ENCODE measurements at places on chromosomes 2 and 18. TPM values are rescaled to one million over a fixed set of nuclear protein-coding genes. Genes with fewer than 3 reads are reported as not detected.

DNA sequence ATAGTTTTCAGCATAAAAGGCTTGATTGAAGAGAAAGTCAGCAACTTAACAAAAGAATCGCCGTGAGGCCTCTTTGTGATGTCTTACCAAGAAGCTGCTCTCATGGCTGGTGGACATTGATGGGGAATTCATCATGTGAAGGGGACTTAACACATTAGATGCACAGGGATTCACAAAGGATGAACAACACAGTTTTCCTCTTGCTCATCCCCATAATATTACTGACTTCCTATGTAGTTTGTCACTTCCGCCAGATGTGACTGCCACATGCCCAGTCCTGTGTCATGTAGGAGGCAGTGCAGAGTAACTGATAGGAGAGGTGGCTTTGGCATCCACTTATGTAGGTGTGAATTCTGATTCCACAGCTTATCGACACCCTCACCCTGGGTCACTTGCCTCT is 232.6 kb upstream of the LYPD1 start:
- DNase-seq = no peak

DNA sequence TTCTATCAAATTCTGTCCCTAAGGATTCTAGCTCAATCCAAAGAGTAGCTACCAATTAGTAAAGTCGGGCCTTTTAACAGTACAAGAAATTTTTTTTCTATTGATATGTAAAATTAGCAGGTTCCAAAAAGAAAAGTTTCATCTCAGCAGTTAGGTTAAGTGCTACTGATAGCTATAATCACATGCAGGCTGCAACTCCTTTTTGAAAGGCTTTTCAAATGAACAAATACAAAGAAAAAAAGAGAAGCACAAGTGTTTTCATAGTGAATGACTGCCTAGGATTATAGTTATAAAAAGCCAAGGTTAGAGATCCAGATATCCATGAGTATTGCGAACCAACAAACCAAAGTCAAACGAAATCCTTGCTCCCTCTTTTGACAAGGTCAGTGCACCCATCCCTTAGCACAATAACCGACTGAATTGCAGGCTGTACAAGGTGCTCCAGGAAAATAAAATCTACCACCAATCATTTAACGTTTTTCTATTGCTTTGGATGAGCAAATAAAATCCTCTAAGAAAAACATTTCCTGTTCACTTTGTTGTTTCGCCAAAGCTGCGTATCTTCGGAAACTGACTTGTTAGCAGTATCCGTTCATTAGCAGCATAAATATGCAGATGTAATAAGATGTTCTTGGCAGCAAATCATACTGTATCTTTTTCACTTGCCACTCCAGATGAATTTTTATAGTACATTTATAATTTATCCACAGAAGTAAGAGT is 100.2 kb downstream of the SRBD1 start:
- peak; percentile 61 for DNase-seq

- no peak for DNase-seq
Observed at GRCh38 chr2:63840081-63840784, 1.5 kb upstream of the UGP2 start.

DNA sequence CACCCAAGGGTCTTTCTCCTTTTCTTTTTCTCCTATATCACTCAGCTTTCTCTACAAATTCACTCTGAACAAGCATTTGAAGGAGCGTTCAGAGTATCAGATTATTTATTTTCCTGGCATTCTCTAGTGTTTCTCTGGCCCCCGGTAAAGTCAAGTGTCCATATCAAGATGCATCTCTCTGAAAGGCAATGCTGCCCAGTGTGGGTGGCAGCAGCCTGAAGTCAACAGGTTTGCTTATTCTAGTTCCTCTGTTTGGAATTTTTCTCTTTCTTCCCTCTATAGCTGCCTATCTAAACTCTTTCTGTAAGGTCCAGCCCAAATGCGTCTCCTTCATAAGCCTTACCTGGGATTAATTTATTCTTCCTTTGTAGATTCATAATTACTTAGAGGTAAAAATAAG is 526.2 kb upstream of the TNP1 start:
- no peak for DNase-seq

DNA sequence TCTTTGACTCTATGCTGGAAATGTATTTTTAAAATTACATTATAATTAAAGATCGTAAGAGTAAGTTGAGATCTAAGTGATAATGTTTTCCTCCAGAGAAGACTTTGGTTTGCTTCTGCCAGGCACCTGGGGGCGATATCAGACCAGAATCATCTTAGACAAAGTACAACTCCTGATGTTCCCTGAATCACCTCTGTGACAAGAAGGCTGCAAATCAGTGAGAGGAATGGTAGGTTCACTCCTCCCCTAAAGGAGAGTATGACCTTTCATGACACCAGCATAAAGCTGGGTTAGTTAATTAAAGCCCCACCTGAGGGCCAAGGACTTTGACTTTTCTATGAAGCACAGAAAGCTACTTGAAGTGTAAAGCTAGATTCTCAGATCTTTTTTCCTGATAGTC is 114.4 kb upstream of the DTNA start:
- peak; percentile 25 for DNase-seq

GRCh38 chr2:235077046-235077445 is 125.2 kb downstream of the SH3BP4 start:
- DNase-seq = peak; percentile 51

DNA sequence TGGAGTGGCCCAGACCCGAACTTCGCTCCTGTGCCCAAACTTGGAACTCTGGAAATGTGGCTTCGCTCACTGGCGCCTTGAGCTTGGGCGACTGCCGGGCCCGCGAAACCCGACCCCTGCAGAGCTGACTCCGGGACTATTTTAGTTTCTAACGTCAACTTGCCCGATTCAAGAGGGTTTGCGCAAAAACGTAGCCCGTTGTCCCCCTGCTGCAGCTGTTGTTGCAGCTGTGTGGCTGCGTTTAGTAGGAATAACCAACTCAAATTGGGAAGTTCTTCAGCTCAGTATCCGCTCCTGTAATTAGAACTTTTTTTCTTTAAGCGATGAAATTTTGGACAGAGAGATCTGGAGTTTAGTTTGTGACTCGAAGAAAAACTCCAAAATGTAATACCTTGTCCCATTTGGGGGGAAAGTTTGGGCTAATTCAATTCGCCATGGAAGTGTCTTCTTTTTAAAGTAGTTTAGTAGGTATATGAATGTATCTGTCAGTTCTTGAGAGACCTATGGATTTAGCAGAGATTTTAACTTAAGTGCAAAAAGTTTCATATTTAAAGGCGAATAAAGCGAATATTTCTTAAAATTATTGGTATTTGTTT is 559 bp downstream of the MYL12A start:
- DNase-seq = peak; percentile 64

- DNase-seq = no peak
Observed at GRCh38 chr2:96703021-96703751, 36.7 kb downstream of the LMAN2L start.

- DNase-seq = no peak
Observed at GRCh38 chr2:136750065-136750464, 15.3 kb upstream of the THSD7B start.

- no peak for DNase-seq
Observed at GRCh38 chr2:207655000-207655399, 29.8 kb upstream of the METTL21A start.

DNA sequence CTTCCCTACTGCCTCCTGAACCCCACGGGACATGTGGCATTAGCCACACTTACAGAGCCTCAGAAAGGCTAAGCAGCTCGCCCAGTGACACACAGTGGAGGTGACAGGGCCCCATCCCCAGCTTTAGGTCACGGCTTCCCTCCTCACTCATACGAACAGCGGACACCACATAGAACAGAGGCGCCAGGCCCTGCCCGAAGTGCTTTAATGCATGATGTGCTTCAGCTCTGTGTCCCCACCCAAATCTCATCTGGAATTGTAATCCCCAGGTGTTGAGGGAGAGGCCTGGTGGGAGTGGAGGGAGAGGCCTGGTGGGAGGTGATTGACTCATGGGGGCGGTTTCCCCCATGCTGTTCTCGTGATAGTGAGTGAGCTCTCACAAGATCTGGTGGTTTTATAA is 135.3 kb downstream of the PTGR3 start:
- DNase-seq = no peak

DNA sequence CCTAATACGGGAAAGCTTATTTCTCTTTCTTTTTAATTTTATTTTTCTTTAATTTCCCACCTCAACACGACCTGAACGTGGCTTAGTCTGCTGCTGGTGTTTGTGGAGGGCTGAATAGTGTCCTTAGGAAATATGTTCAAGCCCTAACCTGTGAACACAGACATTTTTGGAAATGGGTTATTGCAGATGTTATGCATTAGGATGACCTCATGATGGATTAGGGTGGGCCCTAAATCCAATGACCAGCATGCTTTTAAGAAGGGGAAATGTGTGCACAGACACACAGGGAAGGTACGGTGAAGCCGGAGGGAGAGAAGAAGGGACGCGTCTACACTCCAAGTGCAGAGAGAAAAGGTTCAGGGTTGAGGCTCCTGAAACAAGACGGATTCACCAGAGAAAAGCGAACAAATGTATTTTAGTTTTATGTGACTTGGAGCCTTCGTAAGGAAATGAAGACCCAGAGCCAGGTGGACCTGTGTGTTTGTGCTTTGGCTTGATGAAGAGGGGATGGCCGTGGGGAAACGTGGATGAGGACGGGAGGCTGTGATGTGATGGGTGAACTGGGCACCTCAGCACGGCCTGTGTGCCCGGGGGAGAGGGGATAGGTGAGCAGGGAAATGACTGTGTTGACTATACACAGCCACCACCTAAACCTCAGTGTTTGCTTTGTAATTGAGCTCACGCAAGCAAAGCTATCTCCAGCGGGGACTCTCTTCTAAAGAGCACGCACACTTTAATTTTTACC is 37.5 kb downstream of the RTP5 start:
- no peak for DNase-seq

- DNase-seq = peak; percentile 40
Observed at GRCh38 chr2:26008851-26009566, 24.9 kb upstream of the RAB10 start.

DNA sequence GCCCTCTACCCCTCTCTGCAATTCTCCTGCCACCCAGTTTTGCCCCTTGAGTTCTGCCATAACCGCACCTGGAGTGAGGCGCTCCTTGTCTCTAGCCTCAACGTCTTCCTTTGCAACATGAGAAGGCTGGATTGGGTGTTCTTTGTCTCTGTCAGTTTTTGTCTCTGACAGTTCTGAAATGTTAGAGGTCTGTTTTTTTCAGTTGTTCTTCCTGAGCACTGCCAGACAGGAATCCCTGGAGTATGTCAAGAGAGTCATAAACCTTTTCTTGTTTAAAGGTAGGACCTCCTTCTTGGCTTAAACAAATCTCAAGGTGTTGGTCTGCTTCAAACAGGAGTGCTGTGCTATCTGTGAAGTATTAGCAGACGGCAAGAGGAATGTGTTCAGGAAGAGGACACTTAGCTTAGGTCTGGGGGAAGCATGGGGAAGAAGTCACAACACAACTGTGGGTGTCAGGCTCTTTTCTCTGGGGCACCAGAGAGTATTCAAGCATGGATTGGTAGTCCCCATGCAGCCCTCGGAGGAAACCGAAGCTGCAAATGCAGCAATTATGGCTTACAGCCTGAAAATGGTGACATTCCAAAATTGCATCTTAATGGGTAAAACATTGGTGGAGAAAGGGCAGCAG is 32.3 kb downstream of the AFF3 start:
- DNase-seq = no peak

GRCh38 chr2:240602266-240603050 is 15.9 kb downstream of the CAPN10 start:
- no peak for DNase-seq

- no peak for DNase-seq
Observed at GRCh38 chr2:16191431-16192200, 251.3 kb downstream of the MYCN start.

GRCh38 chr18:69885841-69886531 is 61.7 kb downstream of the CD226 start:
- DNase-seq = no peak

DNA sequence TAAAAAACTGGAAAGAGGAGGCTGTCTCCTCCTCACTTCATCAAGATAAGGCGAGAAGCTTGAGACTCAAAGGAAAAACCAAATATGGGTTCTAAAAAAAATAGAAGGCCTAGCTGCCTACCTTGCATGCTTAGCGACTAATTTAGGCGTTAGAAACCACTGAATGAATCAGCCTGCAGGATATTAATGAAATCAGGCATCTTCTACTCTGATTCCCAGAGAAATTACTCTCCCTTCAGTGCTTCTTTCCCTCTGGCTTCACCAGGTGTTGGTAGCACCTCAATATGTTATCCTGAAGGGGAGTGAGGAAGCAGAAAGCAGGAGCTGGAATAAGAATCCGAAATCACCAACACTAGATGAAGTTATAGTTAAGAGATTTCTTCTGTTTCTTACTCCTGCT is 749.8 kb upstream of the NRXN1 start:
- no peak for DNase-seq

GRCh38 chr18:8706791-8707555 is 1.6 kb downstream of the MTCL1 start:
- peak; percentile 82 for DNase-seq

DNA sequence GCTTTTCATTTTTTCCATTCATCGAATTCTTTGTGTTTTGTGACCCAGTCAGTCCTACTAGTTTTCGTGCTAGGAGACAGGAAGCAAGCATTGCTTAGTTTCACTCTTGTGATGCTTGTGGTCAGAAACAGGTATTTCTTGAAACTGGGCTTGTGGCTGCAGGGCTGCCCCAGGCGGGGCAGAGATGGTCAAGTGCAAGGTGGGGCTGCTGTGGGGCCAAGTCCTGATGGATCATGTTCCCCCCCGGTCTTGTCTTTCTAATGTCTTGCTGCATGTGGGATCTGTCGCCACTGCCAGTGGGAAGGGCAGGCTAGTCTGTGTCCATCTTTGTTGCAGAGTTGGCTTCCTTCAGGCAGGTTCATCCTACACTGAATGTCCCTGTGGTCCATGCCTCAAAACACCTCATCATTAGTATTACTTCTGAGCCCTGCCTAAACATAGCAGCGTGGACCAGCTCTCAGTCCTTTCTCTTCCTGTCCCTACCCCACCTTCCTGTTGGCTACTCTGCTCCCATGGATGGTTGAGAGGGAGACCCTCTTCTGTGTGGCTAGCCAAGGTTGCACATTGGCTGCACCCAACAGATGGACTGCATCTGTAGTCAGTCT is 38.7 kb downstream of the INPP4A start:
- DNase-seq = no peak

The IL1F10 gene
- not detected for total RNA-seq

The XIRP2 gene
- not detected for total RNA-seq

The TEKT4 gene
- total RNA-seq = not detected

The LHCGR gene
- not detected for total RNA-seq

The CLASP1 gene
- 31.9 TPM for total RNA-seq

The DQX1 gene
- not detected for total RNA-seq

The AMER3 gene
- total RNA-seq = not detected

The DYNAP gene
- total RNA-seq = not detected

The CGREF1 gene
- total RNA-seq = 1.7 TPM

The STK16 gene
- 11.3 TPM for total RNA-seq

The MAP3K19 gene
- not detected for total RNA-seq

The TUBB8B gene
- not detected for total RNA-seq

The TMEM163 gene
- total RNA-seq = 1.1 TPM

The FRZB gene
- total RNA-seq = 0.79 TPM

The POTEF gene
- total RNA-seq = 0.22 TPM

The SEPTIN10 gene
- 63.9 TPM for total RNA-seq

The EFHD1 gene
- not detected for total RNA-seq

The MRPL53 gene
- 39.9 TPM for total RNA-seq

All from lung microvascular endothelial cell (primary cell).